Liver (tissue), 10 donors: ENCODE measurements at places on chromosomes 6 and 20.

- no peak for DNase-seq
Measured at GRCh38 chr6:166834049-166834448, 122.3 kb downstream of the RNASET2 start.

GRCh38 chr6:24054388-24054787 is 71.6 kb upstream of the NRSN1 start:
- no peak for DNase-seq

- no peak for DNase-seq
Measured at GRCh38 chr6:150091476-150091875, 22.6 kb upstream of the ULBP3 start.

DNA sequence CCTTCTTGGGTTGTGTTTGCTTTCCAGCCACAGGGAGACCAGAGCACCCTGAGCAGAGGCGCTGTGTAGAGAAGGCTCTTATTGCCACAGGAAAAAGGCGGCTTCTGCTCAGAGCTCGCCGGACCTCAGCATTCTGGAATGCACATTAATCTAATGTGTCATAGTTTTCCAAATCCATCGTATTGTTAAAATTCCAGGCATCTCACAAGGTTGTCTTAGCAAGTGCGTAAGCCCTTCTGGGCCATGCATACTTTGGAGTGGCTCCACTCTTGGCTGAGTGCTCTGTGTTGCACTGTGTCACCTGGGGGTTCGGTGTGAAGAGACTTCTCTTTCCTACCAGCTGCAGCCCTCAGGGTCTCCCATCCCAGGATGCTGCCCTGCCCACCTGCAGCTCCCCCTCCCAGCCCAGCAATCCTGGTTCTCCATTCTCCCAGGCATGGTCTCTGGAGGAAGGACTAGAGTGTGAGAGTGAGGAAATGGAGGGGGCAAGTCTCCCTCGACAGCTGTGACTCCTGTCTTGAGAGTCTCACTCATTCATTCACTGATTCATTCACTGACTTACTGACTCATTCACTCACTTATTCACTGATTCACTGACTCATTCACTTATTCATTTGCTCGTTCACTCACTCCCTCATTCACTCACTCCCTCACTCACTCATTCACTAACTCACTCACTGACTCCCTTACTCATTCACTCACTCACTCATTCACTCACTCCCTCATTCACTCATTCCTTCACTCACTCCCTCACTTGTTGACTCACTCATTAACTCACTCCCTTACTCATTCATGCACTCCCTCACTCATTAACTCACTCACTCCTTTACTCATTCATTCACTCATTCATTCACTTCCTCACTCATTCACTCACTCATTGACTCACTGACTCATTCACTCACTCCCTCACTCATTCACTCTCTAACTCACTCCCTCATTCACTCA is 83.7 kb upstream of the MPC1 start:
- no peak for DNase-seq

GRCh38 chr6:13273931-13274706 is 54.2 kb downstream of the TBC1D7 start:
- DNase-seq: no peak

- DNase-seq: no peak
Measured at GRCh38 chr6:67045076-67045475, 1338.0 kb upstream of the EYS start.

- DNase-seq: no peak
Measured at GRCh38 chr20:2358006-2358405, 22.7 kb upstream of the TGM6 start.
